ENCODE measurements at places on chromosomes 12 and 14. TPM values are rescaled to one million over a fixed set of nuclear protein-coding genes. Genes with fewer than 3 reads are reported as not detected.
A peak's percentile ranks its signal among the peaks of the same experiment; 100 is the strongest.

Gene TRPV4
- total RNA-seq: not detected

Gene PPP1R12A
- total RNA-seq: 85.0 TPM

Gene C1R
- total RNA-seq: 1.7 TPM

Gene HSPA2
- total RNA-seq: 11.2 TPM

Gene RPL6
- total RNA-seq: 1,690 TPM

Gene TMEM179
- total RNA-seq: 0.36 TPM

Gene COX8C
- not detected for total RNA-seq

Gene GALNT9
- total RNA-seq: not detected

Gene ARHGDIB
- 511 TPM for total RNA-seq

- H3K4me3 ChIP-seq: no peak overlapping the region
- peaks cover 18% of the 10 kb centered on the region for H3K4me1 ChIP-seq
Measured at GRCh38 chr12:119378903-119379302, 44.4 kb downstream of the CCDC60 start.

- H3K36me3 ChIP-seq: no peaks in the 10 kb centered on the region
- DNase-seq: no peak
- H3K27me3 ChIP-seq: peaks cover 2% of the 10 kb centered on the region
Measured at GRCh38 chr14:36055681-36056225, 120.8 kb downstream of the PTCSC3 start.

GRCh38 chr12:89593233-89593632 is 67.4 kb upstream of the POC1B start:
- DNase-seq: no peak
- peaks cover 27% of the 10 kb centered on the region for H3K36me3 ChIP-seq
- H3K4me3 ChIP-seq: no peak overlapping the region
- peaks cover 2% of the 10 kb centered on the region for H3K27me3 ChIP-seq

DNA sequence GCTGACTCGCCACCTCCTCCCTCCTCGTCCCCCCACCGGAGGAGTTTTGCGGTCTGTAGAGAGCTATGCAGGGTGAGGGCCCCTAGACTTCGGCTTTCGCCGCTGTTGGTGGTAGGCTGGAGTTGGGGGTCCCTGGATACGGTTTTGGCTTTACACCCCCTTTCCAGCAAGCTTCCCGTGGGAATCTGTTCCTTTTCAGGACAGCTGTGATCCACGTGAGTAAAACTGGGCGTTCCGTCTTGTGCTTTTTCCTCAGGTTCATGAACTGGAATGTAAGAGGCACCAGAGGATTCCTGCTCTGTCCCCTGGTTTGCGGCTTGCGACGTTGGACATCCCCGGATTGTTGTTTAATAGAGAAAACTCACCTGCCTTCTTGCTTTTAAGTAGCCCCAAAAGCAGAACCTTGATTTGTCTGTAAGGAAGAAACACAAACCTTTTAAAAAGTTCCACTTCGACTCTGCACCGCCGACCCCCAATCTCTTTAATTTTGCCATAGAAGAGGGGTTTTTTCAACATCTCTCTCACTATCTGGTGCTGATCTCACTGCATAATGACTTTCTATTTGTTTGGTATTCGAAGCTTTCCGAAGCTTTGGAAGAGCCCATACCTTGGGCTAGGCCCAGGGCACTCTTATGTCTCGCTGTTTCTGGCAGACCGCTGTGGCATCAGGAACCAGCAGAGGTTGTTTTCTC is 490 bp downstream of the PRORP start:
- H3K27me3 ChIP-seq: no peaks in the 10 kb centered on the region
- peaks cover 33% of the 10 kb centered on the region for H3K36me3 ChIP-seq
- H3K27ac ChIP-seq: peak overlapping the region; percentile 100
- H3K4me1 ChIP-seq: peaks cover 60% of the 10 kb centered on the region
- peak; percentile 6 for DNase-seq

DNA sequence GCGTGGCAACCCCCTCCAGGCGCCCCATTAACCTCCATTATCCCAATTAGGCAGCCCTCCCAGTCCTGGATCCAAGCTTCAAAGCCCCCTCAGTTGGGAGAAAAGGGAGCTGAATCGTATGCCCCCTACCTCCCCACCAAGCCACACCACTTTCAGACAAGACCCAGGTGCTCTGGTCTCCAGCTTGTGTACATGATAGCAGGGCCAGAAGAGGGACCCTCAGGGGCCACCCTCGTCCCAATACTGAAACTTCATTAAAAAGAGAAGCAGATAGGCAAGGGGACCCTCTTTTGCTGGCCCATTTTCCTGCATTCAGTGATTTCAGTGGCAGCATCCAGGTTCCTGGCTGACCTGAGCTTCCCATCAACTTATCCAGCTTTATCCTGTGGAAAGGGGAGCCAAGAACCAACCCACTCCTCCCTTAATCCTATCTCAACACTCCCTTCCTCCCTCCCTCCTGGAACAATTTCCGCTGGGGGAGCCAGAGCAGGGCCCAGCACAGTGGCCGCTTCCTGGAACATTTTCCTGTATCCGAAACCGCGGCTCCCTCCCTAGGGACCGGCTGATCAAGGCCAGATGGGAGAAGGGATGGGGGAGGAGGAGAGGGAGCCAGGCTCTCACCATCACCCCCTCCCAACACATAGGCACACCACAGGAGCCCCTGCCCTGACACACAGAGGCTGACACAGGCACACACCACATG is 9.5 kb upstream of the SP7 start:
- H3K4me1 ChIP-seq: peaks cover 23% of the 10 kb centered on the region
- no peak for DNase-seq
- H3K36me3 ChIP-seq: no peaks in the 10 kb centered on the region
- peak overlapping the region; percentile 29 for H3K27ac ChIP-seq

DNA sequence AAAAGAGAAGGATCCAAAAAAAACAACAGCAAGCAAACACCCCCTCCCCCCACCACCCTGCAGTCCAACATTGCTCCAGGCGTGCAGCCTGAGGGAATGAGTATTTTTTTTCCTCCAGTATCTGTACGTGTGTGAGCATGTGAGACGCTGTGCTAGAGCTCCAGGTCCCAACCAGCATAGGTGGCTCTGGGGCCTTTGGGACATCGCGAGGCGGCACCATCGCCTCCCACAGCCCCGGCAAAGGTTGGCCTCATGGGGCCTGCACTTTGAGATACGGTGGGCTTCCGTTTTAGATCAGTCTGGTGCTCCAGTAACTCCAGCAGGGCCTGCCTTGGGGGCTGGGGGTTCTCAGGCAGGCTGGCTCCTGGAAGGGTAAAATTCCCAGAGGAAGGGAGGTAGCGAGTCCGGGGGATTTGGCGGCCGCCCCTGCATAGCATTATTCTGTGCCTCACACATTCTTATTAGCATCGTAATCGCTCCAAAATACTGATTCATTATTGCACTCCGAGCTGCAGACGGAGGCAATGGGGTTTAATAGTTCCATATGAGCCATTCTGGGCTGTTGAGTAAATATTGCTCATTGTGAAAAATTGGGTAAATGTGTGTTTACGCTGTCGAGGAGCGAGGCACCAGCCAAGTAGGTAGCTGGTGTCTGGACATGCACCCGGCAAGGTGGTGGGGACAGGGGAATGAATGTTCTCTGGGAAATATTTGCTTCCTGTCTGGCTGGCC is 143.1 kb upstream of the MYL2 start:
- no peaks in the 10 kb centered on the region for H3K36me3 ChIP-seq
- peaks cover 7% of the 10 kb centered on the region for H3K4me1 ChIP-seq
- peaks cover 5% of the 10 kb centered on the region for H3K27me3 ChIP-seq
- H3K4me3 ChIP-seq: no peak overlapping the region

DNA sequence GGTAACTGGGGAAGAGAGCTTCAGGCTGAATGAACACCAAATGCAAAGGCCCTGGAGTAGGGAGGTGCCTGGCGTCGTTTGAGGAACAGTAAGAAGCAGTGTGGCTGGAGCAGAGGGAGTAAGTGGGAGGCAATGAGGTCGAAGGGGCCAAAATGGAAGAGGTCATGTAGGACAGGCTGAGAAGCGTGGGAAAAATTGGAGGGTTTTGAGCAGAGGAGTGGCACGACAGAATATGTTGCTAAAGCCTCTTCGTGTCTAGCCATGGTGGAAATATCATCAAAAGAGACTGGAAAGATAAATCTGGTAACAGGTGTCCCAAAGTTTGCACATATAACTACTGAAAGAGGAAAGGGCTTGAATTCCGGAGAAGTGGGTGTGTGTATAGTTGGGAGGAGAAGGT is 1.9 kb downstream of the TRIM9 start:
- peaks cover 45% of the 10 kb centered on the region for H3K27me3 ChIP-seq
- H3K27ac ChIP-seq: no peak overlapping the region
- peaks cover 1% of the 10 kb centered on the region for H3K36me3 ChIP-seq
- peaks cover 11% of the 10 kb centered on the region for H3K4me1 ChIP-seq

DNA sequence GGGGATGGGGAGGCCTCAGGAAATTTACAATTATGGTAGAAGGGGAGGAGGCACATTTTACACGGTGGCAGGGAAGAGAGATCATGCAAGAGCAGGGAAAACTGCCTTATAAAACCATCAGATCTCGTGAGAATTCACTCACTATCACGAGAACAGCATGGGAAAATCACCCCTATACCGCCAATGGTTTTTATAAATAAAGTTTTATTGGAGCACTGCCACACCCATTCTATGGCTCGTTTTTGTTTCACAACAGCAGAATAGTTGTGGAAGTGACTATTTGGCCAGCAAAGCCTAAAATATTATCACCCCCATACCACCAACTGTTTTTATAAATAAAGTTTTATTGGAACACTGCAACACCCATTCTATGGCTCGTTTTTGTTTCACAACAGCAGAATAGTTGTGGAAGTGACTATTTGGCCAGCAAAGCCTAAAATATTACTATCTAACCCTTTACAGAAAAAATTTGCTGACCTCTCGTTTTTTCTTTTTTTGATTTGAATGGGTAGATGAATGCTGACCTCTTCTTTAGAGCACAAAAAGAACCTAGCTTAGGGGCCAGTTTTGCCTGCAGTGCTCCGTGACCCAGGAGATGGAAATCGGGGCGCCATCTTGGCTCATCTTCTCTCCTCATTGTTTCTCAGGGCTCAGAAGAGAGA is 77.3 kb upstream of the RIN3 start:
- no peaks in the 10 kb centered on the region for H3K4me1 ChIP-seq
- H3K4me3 ChIP-seq: no peak overlapping the region
- no peaks in the 10 kb centered on the region for H3K36me3 ChIP-seq
- H3K27ac ChIP-seq: no peak overlapping the region

DNA sequence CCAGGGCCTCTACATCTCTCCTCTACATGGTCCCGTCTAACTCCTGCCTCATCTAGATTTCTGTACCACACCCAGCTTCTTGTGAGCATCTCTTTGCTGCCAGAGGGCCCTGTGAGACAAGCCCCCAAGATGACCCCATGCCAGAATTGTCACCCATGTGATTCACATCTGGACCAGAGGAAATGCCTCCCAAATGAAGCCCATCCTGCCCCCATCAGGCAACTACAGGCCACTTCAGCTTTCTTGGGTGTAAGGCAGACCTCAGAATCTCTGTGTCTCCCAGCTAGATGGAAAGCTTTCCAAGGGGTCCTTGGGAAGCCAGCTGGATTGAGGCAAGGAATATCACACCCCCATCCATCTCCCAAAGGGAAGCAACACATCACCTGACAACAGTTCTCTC is 9.3 kb upstream of the OAS3 start:
- peaks cover 32% of the 10 kb centered on the region for H3K36me3 ChIP-seq
- peaks cover 13% of the 10 kb centered on the region for H3K4me1 ChIP-seq
- no peaks in the 10 kb centered on the region for H3K27me3 ChIP-seq
- DNase-seq: no peak
- no peak overlapping the region for H3K4me3 ChIP-seq
- no peak overlapping the region for H3K27ac ChIP-seq

GRCh38 chr12:98767248-98767647 is 122.2 kb downstream of the APAF1 start:
- no peak overlapping the region for H3K4me3 ChIP-seq
- no peak overlapping the region for H3K27ac ChIP-seq
- DNase-seq: no peak
- peaks cover 4% of the 10 kb centered on the region for H3K4me1 ChIP-seq
- peaks cover 3% of the 10 kb centered on the region for H3K36me3 ChIP-seq

DNA sequence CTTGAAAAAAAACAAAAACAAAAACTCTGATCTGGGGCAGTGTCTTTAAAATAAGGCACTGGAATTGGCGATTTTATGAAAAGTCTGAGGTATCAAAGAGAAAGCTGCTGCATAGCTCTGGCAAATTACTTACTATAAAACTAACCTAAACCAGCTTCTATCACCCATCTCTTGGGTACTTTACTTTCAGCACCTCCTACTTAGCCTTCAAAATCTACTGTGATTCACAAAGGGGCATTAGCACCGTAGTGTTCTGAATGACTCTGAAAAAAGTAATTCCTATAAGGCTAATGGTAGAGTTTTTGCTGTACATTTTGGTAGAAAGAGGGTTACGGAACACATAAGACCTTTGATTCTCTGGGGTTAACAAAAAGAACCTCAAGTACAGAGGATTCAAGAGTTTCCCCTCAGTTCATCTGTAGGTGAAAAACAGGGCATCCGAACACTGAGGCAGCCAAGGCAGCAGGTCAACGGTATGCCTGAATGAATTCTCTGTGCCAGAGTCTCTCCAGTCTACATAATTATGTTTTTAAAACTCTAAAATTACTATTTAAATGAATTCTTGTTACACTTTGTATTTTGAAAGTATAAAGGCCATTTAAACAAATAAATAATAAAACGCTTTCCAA is 101.5 kb downstream of the ELK3 start:
- H3K4me3 ChIP-seq: no peak overlapping the region
- DNase-seq: no peak
- H3K4me1 ChIP-seq: peaks cover 2% of the 10 kb centered on the region
- H3K27me3 ChIP-seq: no peaks in the 10 kb centered on the region

GRCh38 chr12:48980953-48981756 is 3.0 kb downstream of the WNT1 start:
- peak overlapping the region; percentile 72 for H3K4me3 ChIP-seq
- H3K36me3 ChIP-seq: no peaks in the 10 kb centered on the region
- peak overlapping the region; percentile 76 for H3K27ac ChIP-seq
- H3K27me3 ChIP-seq: peaks cover 81% of the 10 kb centered on the region
- peaks cover 53% of the 10 kb centered on the region for H3K4me1 ChIP-seq

- H3K36me3 ChIP-seq: no peaks in the 10 kb centered on the region
- H3K27me3 ChIP-seq: peaks cover 33% of the 10 kb centered on the region
- peak overlapping the region; percentile 42 for H3K27ac ChIP-seq
Measured at GRCh38 chr12:110123919-110124268, 263 bp upstream of the IFT81 start.

DNA sequence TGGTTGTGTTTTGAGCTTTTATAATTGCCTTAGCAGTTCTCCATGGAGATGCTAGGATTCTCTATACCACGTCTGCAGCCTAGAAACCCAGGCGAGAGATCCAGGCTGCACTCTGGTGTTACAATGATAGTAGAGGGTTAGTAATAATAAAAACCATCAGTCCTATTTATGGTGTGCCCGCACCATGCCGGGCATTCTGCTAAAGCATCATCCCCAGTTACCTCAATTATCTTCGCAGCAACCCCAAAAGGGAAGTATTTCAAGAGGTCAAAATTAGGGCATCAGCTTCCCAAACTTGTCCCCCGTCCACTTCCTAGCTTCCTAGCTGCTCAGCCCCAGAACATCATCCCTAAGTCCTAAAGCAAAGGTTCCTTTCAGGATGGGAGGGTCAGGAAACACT is 3.2 kb downstream of the SYNE3 start:
- H3K27ac ChIP-seq: peak overlapping the region; percentile 31
- H3K4me3 ChIP-seq: peak overlapping the region; percentile 19
- H3K27me3 ChIP-seq: no peaks in the 10 kb centered on the region

All from activated T-helper 1 cell treated with anti-CD3 and anti-CD28 coated beads, Interleukin-12 subunit alpha, Interleukin-12 subunit beta, Interleukin-2, Interleukin-4 antibody, amounts not matched to agents 30 ng/mL and 10 ng/mL and 1 ng/mL, durations not matched to agents 14 hours and 24 hours and 36 hours (primary cell).